H1 (cell line): ENCODE measurements at places on chromosomes 1 and 21. TPM values are rescaled to one million over a fixed set of nuclear protein-coding genes. Genes with fewer than 3 reads are reported as not detected.

The CLCA4 gene
- total RNA-seq = not detected in 2 replicates

The URB1 gene
- total RNA-seq = 28.2 and 28.9 TPM in 2 replicates

The ADGRL4 gene
- total RNA-seq = 0.48 and 0.60 TPM in 2 replicates

The PEA15 gene
- total RNA-seq = 75.1 and 78.8 TPM in 2 replicates

The ZC3H11A gene
- total RNA-seq = 102 and 105 TPM in 2 replicates

The BARHL2 gene
- total RNA-seq = 0.15 TPM in 2 replicates

The MATN1 gene
- total RNA-seq = 0.11 and 0.28 TPM in 2 replicates

The RAB7B gene
- not detected in 2 replicates for total RNA-seq

- DNase-seq = no peak
Measured at GRCh38 chr1:78645723-78646122, 3.9 kb upstream of the IFI44 start.

- no peak for DNase-seq
Measured at GRCh38 chr1:220681220-220681880, 8.8 kb upstream of the C1orf115 start.

GRCh38 chr1:90362163-90362562 is 354.9 kb downstream of the BARHL2 start:
- DNase-seq = no peak

DNA sequence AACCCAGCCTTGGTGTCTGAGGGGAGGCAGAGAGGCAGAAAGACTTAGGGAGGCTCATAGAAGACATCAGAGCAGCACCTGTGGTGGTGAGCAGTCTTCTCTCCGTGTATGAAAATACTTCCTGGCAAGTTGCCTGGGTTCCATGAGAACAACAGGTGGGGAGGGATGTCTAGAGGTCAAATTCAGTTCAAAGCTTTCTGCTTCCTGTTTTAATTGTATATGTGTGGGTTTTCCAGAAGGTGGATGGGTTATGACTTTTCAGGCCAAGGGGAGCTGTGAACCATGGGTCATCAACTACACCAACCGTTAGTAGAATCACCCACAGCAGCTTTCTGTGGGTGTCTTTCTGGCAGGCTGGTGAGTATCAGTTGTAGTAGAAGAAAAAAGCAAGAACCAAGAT is 4.1 kb upstream of the FCRL2 start:
- no peak for DNase-seq

DNA sequence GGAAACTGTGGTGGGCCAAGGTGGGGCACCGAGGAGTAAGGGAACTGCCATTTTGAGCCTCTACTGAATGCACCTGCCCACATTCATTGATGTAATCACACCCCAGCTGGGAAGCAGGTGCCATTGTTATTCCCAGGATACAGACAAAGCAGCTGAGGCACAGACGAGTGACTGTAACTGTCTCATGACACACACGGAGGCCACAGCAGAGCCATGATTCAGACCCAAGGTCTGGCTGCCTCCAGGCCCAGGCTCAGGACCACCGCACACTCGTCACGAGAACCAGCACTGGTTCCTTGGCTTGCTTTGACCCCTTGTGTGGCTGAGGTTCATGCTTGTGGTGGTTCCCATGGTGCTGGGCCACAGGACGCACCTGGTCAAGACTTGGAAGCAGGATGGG is 45.6 kb upstream of the CLIC4 start:
- DNase-seq = no peak

- no peak for DNase-seq
Measured at GRCh38 chr1:72650843-72651435, 368.6 kb upstream of the NEGR1 start.

- no peak for DNase-seq
Measured at GRCh38 chr1:207984831-207985572, 74.1 kb upstream of the CD34 start.

GRCh38 chr1:94514095-94514727 is 27.3 kb downstream of the F3 start:
- DNase-seq = no peak

GRCh38 chr21:28272272-28272992 is 720.2 kb downstream of the LTN1 start:
- no peak for DNase-seq

DNA sequence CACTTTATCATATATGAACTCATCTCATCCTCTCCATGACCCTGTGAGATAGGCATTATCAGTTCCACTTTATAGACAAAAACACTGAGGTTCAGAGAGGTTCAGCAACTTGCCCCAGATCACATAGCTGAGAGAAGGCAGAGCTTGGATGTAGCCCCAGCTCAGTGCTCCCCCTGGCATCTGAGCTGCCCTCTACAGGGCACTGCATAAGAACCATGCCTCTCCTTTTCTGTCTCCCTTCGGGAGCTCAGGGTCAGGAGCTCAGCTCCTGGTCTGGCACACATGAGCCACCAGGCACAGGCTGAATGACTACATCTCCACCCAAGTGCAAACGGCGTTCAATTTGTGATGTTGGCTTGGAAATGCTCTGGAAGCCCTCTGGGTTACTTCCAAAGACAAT is 16.9 kb downstream of the RAB7B start:
- DNase-seq = no peak

GRCh38 chr1:15738416-15739113 is 2.5 kb downstream of the SLC25A34 start:
- DNase-seq = no peak

- DNase-seq = no peak
Measured at GRCh38 chr21:45901061-45901690, 80.4 kb upstream of the COL6A1 start.
